Activated T-cell treated with anti-CD3 and anti-CD28 coated beads for 1 hour (primary cell): ENCODE measurements at places on chromosomes 1 and 21.
A peak's percentile ranks its signal among the peaks of the same experiment; 100 is the strongest.

DNA sequence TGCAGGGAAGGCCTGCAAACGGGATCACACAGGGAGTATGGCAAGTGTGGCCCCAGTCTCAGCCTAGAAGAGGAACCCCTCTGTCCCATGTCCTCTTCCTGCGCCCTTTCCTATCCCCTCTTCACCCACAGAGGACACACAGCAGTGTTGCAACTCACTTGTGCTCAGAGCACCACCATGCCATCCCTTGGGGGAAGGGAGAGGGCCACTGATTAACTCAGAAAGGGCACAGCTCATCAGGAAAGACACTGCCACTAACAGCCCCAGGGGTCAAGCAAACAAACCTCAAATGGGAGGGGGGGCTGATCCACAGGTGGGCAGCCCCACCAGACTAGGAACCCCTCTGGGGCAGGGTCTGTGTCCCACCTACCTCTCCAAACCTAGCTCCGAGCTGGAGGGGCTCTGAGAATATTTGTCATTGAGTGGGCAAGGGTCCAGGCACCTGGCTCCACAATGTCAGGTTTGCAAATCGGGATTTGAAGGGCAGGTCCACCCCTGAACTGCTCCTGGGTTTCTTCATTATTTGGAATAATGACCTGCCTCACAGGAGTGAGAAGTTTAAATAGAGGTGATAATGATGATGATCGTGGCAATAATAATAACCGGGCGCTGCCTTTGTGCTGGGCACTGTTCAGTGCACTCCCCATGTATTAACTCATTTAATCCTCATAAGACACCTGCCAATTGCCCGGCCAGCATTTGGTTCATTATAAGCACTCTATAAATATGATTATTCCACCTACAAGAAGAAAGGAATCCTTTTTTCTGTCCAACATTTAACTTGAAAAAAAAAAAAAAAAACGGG lies 1.0 kb downstream of the ALDH4A1 start:
- DNase-seq = no peak

DNA sequence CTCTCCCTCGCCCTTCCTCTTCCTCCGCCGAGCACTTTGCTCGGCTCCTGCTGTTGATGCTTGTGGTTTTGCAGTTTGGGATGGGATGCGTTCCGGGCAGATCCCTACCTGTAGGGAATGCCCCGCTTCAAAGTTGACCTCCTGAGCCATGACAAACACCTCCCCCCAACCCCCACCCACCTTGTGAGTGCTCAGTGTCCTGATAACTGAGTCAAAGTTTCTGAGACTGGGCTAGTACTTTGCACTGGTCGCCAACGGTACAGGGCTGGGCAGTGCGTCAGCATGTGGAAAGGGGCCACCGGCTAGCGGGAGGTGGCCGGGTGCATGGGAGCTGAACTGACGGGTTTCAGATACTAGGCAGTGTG lies 771 bp downstream of the RABGAP1L start:
- no peak for DNase-seq

DNA sequence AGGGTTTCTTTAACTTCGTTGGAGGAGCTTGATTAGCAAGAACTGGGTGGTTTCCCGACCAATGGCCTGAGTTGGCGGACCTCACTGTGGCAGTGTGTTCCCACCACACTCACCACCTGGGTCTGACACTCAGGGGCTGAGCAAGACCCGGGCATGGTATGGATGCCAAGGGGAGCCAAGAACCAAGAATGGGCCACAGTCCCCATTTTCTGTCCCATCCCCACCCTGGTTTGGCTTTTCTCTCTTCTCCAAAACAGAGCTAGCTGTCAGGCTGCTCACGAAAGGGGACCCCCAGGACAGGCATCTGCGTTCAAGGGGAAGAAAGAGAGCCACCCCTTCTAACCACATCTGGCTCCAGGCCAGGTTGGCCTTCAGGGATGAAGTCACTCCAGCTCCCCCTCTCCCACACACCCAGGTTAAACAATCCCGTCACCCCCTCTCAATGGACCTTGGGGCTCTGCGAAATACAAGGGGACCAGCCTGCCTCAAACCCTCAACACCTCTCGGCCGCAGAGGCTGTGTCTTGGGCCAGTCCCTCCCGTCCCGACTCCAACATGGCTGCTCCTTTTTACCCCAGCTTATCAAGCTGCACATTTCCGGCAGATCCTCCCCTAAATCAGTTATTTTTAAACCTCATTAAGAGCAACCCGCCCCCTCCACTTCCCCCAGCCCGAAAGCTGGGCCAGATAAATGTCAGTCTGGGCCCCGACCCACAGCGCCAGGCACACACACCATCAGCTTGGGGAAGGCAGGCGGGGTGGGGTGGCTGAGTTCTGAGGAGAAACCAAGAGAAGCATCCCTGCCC lies 3.4 kb downstream of the TAGLN2 start:
- no peak for DNase-seq

DNA sequence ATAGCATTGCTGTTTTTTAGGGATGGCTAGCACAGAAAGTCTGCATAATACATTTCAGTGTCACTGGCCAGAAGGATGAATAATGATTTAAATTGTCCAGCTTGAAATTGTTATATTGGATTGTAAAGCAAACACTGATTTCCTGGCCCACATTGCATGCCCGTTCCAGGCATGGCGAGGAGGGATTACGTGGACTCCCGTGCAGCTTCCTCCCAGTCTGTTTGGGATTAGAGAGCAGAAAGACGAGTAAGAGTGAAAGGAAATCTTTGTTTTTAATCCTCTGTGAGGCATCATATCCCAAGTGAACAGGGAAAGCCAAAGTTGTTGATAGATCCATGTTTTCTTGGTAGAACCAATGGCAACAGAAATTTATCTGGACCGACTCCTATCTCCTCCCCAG lies 8.4 kb downstream of the TRIM58 start:
- DNase-seq = no peak

GRCh38 chr1:176976771-176977170 lies 187.7 kb downstream of the ASTN1 start:
- no peak for DNase-seq

DNA sequence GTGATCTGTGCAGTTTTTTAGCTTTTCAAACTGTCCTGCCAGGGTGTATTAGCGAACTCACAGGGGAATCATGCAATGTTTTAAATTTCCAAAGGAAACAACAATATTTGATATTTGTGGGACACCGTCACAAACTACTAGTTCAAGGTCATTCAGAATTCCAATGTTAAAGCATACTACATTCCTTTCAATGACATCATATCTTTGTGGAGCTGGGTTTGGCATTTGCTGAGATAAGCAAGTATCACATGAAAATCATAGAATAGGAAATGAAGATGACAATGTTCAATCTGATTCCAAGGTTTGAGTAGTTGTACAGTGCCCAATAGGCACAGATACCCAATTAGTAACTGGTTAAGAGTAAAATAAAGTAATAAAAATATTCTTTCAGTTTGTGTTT lies 35.6 kb downstream of the NUF2 start:
- no peak for DNase-seq

DNA sequence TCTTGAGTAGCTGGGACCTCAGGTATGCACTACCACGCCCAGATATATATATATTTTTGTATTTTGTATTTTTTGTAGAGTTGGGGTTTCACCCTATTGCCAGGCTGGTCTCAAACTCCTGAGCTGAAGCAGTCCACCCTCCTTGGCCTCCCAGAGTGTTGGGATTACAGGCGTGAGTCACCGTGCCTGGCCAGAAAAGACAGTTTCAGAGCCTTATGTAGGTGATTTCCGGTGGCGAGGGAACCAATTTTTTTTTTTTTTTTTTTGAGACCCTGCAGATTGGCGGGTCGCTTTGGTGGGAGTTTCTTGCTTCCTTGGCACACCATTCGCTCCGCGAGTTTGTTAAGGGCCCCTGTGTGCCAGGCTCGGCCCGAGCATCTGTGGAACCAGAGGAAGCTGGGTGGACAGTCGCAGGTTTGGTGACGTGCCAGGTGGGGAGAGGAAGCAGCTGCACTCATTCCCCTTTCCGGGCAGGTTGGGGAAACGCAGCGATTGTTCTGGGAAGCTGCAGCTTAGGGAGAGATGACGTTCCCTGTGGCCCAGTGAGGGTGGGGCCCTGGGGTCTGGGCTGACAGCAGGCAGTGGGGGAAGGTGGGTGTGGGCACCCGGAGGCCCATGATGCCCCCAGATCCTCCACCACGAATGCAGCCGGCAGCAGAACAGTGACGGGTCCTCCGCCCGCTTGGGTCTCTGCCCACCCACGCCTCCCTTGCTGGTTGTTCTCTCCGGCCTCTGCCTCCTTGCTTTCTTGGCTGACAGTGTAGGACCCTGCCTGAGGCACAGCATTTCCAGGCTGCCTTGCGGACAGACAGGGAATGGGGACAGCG lies 25.1 kb downstream of the SPSB1 start:
- no peak for DNase-seq

- no peak for DNase-seq
Measured at GRCh38 chr1:164735315-164736052, 176.5 kb downstream of the PBX1 start.

DNA sequence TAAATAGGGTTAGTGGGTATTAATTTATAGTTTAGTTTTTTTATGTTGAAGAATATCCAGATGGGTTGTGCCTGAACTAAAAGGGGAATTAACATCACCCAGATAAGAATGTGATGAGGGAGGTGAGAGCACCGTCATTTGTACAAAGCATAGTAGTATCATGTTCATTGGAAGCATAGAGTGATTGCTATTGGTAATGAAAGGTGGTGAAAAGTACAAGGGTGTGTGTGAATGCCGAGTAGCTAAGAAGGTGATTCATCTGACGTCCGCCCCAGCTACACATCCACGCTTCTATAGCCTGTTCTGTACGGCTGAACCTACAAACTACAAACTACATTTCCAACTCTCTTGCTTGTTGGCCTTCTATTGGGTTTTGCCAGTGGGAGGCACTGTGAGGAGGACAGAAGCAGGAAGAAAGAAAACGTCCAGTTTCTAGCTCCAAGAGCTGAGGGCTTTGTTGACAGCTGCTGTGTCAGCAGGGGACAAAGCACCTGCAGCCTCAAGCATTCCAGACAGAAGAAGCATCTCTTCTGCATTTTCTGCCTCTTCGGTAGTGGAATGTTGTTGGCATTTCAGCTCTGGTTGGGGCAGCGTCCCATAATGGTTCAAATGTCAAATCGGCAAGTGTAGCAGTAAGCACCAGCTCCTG lies 404.8 kb downstream of the KCTD3 start:
- DNase-seq = no peak

GRCh38 chr1:245225322-245226202 lies 70.8 kb downstream of the KIF26B start:
- no peak for DNase-seq

DNA sequence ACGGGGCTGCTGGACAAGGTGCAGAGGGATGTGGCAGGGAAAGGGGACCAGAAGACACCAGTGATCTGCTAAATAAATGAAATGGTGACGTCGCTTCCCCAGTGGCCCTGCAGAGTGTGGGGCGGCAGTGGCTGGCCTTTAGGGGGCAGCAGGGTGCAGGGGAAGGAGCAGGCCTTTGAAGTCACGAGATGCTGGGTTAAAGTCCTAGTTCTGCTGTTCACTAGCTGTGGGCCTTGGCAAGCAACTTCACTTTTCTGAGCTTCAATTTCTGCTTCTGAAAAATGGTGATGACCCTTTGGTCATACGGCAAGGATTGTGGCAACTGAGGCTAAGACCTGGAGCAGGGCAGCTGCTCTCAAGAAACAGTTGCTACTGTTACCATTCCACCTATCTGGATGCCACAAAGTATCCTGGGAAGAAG lies 9.2 kb upstream of the GALE start:
- DNase-seq = peak; percentile 76

DNA sequence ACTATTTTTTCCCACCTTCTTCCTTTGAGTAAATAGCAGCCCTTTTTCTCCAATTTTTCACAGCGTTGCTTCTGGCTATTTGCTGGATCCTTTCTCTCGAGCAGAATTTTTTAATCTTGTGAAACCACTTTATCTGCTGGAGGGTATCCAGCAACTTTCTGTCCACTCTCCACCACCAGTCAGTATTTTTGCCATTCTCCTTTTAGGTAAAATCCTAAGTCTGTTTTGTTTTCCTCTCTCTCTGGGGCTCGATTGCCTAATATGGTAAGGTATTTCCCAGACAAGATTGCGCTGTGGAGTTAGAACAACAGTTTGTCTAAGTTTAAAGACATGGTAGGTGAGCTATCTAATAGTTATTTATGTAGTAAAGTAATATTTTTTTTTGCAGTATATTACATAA lies 156.9 kb downstream of the PPP1R12B start:
- no peak for DNase-seq

GRCh38 chr1:229087906-229088305 lies 183.0 kb upstream of the RAB4A start:
- DNase-seq = no peak

DNA sequence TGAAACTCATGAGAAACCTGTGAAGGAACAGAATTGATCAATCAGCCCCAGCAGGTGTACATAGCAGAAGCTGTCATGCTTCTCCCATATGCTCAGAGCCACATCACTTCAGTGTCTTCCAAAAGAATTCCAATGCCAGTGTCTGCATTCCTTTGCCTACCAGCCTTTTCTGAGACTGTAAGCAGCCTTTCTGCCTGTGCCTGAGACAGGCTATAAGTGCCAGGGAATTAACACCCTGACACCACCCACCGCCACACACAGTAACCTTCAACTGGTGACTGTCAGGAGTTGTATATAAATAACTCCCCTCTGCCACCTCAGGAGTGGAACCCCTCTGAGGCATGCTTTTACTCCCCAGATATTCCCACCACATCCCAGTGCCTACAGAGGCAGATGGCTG lies 38.1 kb upstream of the SLAMF9 start:
- DNase-seq = no peak

DNA sequence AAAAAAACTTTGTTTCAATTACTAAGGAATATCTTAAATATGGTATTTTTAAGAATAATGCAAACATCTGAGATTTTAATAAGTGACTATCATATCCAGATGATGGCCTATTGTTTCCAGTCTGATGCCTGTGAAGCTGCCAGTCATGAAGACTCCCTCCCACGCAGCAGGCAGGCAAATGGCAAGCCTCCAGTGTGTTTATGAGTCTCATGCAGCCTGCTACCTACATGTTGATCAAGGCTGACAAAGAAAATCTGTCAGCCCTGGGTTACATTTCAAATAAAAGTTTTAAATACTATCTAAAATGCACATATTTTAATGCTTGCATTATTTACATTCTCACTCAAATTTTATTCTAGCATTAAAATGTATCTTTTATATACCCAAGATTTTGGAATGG lies 137.6 kb upstream of the RNPC3 start:
- DNase-seq = no peak

DNA sequence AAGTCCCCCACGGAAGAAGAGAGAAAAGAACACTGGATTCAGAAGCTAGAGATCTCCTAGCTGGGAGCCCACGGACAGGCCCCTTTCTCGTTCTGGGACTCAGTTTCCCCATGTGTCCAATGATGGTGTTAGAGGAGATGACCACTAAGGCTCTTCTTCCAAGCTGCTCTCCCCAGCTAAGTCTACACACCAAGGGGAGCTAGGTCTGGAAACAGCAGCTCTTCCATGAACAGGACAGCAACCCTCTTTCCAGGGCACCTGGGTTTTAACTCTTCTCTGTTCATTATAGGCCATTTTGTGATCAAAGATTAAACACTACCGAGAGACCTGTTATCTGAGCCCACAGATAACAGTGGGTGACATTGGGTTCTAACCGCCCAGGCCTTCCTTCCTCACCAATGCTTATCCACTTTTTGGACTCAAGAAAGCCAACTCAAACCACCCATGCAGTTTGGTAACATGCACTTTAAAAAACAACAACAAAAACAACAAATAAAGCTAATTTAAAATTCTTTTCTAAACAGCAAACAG lies 85.9 kb downstream of the MRPL37 start:
- DNase-seq = no peak

GRCh38 chr1:17795836-17796645 lies 40.9 kb downstream of the ACTL8 start:
- no peak for DNase-seq
